Activated CD4-positive, alpha-beta T cell treated with anti-CD3 and anti-CD28 coated beads, Interleukin-2, amount 50 U/mL, for 4 hours (primary cell): ENCODE measurements at places on chromosomes 16 and 17.
A peak's percentile ranks its signal among the peaks of the same experiment; 100 is the strongest.

GRCh38 chr17:64277831-64278562 is 14.9 kb upstream of the TEX2 start:
- no peak for DNase-seq

DNA sequence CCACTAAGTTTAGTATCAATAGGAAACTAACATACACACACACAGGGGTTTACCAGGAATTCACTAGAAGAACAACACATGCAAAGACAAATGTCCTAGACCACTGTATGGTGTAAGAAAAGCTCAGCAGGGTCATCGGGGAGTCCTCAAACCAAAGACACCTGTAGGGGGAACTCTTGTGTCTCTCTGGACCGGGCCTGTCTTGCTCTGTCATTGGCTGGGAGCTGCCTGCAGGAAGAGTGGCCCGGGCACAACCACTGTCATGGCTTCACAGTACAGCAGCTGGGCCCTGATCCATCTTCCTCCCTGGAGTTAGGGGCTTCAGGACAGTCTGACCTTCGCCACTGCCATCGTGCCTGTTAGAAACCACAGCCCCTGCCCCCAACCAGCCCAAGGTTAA is 263.6 kb upstream of the DYNLRB2 start:
- no peak for DNase-seq

GRCh38 chr16:70788668-70789594 is 12.0 kb downstream of the VAC14 start:
- DNase-seq: no peak

DNA sequence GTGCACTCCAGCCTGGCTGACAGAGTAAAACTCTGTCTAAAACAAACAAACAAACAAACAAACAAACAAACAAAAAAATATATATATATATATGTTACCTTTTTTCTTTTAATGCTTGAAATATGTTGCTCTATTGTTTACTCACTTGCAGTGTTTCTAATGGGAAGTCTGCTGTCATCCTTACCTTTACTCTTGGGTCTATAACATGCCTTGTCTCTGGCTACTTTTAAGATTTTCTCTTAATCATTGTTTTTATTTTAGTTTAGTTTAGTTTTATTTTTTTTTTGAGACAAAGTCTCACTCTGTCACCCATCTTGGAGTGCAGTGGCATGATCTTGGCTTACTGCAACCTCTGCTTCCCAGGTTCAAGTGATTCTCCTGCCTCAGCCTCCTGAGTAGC is 16.1 kb upstream of the TNRC6A start:
- no peak for DNase-seq

GRCh38 chr17:66552371-66552770 is 250.0 kb downstream of the PRKCA start:
- DNase-seq: no peak

GRCh38 chr17:65584604-65585521 is 23.4 kb upstream of the AXIN2 start:
- DNase-seq: no peak

DNA sequence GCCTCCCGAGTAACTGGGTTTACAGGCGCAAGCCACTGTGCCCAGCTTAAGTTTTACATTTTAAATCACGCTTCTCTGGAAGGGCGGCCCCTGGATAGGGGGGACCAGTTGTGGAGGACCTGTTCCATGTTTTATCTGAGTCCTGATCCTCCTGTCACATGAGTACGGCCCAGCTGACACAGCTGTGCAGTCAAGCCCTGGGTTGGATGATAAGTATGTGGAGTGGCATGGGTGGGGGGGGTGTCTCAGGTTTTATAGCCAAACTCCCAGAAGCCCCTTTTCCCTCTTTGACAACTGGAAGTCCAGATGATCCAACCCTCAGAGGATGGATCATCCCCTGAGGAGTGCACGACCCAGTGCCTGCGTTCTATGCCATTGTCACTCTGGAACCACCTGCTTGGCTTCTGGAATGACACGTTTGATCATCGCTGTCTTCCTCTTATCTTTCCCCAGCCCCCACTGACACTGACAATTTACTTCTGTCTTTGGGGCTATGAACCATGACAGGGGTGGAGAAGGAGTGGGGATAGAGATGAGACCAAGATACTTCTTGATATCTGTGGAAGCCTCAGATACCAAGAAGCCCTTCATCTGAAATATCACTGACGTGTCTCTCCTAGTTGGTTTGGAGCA is 191.2 kb downstream of the MSI2 start:
- no peak for DNase-seq

- DNase-seq: no peak
These were observed 17.5 kb upstream of the CCL22 start for GRCh38 chr16:57341062-57341440.

- peak; percentile 26 for DNase-seq
These were observed 852 bp upstream of the HELZ start for GRCh38 chr17:67245694-67246402.

- DNase-seq: no peak
These were observed 64.6 kb upstream of the CRHR1 start for GRCh38 chr17:45719335-45720071.

DNA sequence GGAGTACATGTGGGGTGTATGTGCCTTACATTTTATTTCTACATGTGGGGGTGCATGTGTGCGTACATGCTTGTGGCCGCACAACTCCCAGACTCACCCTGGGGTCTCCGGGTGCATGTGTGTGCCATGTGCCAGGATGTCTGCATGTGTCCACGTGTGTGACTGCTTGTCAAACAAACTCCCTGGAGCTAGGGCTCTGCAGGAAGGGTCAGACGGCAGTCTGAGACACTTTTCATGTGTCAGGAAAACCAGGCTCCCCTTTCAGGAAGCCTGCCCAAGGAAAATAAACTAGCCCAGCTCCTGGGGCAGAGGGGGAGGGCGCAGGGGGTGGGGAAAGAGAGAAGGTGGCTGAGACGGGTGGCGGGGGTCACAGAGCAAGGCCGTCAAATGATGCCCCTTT is 44.7 kb downstream of the FZD2 start:
- no peak for DNase-seq

DNA sequence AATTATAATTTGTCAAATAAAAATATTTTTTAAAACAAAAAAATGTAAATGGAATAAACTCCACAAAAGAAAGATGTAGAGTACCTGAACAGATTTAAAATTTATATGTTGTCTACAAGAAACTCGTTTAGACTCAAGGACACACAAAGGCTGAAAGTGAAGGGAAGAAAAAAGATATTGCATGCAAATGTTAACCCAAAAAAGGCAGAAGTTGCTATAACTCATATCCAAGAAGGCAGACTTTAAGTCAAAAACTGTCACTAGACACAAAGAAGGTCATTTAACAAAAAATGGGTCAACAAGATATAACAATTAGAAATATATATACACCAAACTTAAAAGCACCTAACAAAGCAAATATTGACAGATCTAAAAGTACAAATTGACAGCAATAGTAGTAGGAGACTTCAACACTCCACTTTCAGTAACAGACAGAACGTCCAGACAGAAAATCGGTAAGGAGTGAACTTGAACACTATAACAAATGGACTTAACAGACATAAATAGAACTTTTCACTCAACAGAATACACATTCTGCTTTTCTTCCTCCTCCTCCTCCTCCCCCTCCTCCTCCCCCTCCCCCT is 40.8 kb upstream of the MYLK3 start:
- DNase-seq: no peak

DNA sequence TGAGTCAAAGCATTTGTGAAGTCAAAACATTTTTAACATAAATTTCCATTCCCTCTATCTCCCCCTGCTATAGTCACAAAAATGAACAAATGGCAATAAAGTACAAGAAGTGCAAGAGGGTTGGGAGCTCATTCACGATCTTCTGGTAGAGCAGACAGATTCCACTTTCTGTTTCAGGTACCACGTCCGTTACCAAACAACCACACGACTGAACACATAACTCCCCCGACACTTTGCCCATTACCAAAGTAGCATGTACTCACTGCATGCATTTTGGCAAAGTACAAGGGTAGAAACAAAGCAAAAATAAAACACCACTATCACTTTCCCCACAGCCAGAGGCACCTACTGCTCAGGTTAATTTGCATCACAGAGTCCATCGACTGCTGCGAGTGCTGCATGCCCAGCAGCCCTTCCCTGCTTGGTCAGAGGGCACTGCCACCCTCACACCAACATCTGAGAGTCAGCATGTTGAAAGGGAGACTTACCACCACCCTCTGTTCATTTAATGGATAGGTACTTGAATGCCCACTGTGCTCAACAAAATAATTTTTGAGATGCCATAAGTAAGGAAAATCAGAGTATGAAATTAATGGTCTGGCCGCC is 150.3 kb upstream of the AXIN2 start:
- DNase-seq: no peak

DNA sequence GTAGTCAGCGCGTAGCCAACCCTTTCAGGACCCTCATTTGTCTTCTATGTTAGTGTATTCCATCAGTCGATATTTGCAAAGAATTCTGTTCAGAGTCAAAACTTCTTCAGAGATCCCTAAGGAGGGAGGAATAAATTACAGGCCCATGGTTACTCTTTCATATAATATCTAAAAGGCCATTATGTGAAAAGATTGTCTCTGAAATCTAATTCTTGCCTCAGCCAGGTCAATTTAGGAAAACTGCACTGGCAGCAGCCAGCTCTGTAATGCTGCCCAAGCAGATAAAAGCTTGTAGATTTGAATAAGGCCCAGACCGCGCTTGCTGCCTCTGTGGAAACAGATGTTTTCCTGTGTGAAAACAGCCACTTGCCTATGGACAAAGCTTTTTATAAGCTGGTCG is 379.8 kb downstream of the CNTNAP4 start:
- no peak for DNase-seq

DNA sequence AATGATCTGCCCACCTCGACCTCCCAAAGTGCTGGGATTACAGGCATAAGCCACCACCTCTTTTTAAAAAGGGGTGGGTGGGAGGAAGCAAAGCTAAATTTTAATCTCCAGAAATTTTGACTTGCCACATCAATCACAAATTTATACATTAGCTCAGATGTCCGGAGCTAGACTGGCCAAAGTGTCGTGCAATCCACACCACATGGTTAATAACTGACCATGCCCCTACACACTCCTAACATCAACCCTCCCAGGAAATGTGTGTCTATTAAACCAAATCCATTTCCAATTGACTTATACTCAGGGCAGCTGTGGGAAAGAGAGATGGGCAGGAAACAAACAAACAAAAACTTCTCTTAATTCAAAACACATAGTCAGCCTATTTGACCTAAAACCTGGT is 29.9 kb downstream of the SMURF2 start:
- no peak for DNase-seq

GRCh38 chr17:61073799-61074513 is 325.7 kb upstream of the TBX2 start:
- no peak for DNase-seq

- peak; percentile 75 for DNase-seq
These were observed 49.0 kb downstream of the BCL7C start for GRCh38 chr16:30844671-30845449.

GRCh38 chr17:17225901-17226300 is 11.1 kb downstream of the FLCN start:
- no peak for DNase-seq

DNA sequence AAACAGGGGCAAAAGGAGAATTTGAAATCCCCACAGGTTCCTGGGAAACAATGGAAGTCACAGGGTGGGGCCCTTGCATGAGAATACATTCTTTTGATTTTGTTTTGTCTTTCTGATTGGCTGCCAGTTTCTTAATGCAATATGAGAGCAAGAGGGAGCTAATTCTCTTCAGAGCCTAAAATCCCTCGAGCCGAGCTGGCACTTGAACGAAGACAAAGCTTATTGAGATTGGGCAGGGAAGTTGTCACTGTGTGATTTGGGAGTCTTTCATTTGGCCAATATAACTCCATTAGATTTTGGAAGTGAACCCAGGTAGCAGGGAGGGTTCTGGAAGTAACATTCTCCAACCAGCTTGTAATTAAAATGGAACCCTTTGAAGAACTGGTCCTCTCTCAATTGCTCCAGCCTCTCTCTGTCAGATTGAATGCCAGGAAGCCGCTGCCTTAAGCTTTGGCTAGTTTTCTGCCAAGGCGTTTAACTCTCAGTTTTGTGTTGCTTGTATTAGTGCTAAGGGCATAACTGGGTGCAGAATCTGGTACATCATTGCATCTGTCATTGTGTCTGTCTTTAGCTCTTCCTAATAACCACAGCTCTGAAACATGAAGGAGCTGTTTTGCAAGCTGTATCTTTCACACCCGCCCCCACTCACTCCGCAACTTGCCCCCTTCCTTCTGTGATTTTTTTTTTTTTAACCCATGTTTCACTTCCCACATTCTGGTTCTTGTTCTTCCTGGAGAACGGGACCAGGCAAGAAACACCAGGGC is 272.0 kb downstream of the MAF start:
- no peak for DNase-seq

- DNase-seq: no peak
These were observed 328 bp downstream of the LLGL1 start for GRCh38 chr17:18225642-18226283.

DNA sequence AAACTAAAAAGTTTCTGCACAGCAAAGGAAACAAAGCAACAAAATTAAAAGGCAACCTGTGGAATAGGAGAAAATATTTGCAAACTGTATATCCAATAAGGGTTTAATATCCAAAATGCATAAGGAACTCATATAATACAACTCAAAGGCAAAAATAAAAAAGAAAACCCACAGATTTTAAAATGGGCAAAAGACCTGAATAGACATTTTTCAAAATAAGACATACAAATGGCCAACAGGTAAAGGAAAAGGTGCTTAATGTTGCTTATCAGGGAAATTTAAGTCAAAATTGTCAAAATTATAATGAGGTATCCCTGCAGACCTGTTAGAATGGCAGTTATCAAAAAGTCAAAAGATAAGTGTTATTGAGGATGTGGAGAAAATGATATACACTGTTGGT is 133.5 kb upstream of the CACNG5 start:
- no peak for DNase-seq

DNA sequence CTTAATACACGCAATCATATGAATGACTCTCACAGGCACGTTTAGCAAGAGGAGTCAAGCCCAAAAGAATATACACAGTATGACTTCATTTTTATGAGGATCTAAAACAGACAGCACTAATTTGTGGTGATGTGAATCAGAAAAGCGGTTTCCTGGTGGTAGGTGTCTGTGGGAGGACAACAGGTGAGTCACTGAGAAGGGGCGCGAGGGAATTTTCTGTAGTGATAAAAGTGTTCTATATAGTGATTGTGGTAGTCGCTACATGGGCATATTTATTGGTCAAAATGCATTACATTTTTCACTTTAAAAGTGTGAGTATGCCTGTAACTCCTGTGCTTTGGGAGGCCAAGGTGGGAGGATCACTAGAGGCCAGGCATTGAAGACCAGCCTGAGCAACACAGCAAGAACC is 7.6 kb upstream of the TNRC6A start:
- peak; percentile 44 for DNase-seq

- DNase-seq: no peak
These were observed 156.0 kb upstream of the MAF start for GRCh38 chr16:79756571-79756970.

- no peak for DNase-seq
These were observed 29.2 kb downstream of the TRPV3 start for GRCh38 chr17:3528403-3528851.
